ENCODE measurements at places on chromosomes 7 and 10.

- no peak for DNase-seq
These were observed 16.9 kb downstream of the TFEC start for GRCh38 chr7:116013675-116014074.

DNA sequence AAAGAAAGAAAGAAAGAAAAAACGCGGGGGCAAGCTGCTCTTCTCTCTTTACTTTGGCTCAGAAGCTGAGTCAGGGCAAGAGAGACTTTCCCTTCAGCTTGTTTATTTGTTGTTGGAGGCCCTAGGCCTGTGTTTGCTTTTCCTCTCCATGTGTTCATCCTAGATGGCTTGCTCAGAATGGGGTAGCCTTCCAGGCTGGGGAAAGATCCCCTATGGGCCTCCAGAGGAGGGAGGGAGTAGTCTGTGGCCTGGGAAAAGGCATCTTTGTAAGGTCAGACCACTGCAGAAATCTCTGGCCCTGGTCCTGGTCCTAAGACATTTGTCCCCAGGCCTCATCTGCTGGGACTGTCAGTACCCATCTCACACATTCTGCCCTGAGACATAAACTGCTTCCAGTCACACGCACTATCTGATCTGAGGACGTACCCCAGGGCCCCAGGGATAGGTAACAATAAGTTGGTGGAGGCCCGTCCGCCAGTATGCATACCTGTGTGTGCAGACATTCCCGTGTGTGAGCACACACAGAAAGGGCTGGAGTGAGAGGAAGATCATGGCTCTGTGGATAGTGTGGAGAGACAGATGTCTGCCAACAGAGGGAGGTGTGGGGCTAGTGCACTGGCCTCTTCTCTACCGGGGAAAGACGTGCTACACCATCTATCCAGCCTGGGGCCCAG lies 4.9 kb upstream of the SCD start:
- peak; percentile 77 for DNase-seq

DNA sequence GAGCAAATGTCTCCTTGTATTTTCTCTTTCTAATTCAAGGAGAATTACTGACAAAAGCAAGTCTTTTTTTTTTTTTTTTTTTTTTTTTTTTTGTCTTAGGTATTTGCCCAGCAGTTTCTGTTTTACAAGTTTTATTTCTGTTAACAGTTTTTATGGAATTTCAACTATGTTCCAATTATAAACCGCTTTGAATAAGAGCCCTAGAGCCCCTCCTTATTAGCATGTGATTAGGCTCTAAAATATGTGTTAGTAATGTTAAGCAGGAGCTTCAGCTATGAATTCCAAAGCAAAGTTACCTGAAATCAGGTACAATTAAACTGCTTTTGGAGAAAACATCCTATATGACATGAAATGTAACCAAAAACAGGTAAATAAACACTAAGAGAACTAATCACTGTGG lies 997.0 kb upstream of the POT1 start:
- no peak for DNase-seq

GRCh38 chr7:3238525-3239210 lies 62.4 kb upstream of the SDK1 start:
- DNase-seq: no peak

GRCh38 chr7:24422441-24423010 lies 138.5 kb downstream of the NPY start:
- DNase-seq: no peak

DNA sequence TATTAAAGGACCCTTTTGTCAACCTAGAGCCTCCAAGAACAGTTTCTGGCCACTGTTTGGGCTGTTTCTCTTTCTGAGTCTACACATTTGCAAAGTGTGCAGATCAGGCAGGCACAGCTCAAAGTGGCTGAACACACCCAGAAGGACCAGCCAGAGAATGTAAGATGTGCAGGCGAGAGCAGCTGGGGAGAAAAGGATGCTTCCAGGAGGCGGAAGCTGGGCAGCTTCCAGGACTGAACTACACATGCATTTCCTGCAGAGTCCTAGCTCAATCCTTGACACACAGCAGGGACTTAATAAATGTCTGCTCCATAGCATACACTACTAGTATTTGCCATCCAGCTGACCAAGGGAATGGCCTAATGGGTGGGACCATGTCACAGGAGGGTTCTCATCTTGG lies 70.9 kb downstream of the CTBP2 start:
- no peak for DNase-seq

GRCh38 chr10:92517034-92517655 lies 56.7 kb downstream of the IDE start:
- DNase-seq: peak; percentile 91

GRCh38 chr10:79320316-79320715 lies 27.0 kb upstream of the PPIF start:
- DNase-seq: no peak

GRCh38 chr7:20330928-20331909 lies 519 bp downstream of the ITGB8 start:
- DNase-seq: peak; percentile 75

DNA sequence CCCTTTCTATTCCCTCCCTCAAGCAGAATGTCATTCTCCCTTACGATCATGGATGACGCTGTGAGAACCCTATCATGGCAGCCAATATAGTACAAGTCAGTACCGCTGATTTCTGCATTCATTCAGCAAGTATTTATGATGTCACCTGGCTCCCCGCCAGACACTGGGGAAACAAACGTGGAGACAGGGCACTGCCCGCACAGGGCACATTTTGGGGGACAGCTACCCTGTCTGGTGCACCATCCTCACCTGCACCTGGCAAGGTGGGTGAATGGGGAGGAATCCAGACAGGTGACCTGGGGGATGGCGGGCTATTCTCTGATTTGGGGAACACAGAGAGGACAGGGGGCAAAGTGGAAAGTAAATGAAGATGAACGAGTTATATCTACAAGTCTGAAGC lies 28.4 kb downstream of the MKI67 start:
- no peak for DNase-seq

DNA sequence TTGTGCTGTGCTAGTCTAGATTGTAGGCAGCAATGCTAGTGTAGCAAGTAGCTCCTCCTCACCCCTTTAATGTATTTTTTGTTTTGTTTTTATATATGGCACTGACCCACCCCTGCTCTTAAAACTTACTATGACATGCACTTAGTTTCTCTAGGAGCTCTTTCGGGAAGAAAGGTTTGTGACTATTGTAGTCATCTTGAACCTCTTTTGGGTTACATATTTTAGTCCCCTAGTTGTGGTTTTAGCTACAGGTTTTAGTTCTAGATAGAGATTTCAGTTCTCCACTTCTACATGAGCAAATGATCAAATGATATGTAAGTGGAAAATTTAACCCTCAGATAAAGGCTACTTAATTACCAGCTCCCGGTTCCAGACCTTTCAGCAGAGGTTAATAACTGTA lies 14.9 kb downstream of the MINPP1 start:
- no peak for DNase-seq

DNA sequence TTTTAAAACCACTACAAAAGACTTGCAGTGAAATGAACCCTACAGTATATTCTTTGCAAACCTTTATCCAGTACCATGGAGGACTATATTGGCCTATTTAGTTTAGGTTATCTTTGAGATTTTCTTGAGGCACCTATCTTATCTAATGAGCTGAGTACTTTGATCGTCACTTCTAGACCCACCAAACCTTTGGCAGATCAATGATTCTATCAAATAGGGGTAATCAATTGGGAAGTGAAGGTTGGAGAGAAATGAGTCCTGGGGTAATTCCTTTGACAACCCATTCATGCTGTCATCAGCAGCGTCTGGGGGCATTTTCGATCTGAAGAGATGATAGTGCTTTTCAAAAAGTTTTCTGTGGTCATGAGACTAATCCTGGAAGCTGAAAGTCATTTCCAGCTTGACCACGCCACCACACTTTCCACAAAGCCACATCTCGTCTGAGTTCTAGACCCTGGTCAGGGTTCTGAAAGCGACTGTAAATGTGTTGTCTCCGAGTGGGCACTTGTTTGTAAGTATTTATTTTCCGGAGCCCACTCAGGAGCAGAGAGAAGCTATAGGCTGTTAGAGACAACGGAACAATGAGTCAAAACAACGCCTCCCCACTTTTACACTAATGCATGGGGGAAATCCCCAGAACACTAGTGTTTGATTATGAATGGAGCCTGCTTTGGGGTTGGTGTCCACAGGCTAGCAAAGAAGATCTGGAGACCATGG lies 4.8 kb downstream of the EGR2 start:
- DNase-seq: no peak

DNA sequence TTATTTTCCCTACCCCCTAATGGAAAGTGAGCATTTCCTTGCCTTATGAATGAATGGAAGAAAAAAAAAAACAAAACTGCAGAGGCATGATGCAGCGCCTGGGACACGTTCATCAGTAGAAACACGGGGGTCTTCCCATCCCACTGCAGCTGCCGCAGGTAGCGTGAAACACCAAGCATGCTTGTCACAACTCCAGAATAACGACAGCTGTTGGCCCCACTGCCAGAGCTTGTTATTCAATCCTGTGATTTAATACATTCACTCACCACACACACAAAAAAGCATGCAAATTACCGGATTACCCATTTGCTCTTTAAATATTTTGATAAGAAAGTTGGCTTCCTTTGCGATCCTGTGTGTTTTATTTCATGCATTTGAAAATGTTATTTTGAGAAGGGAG lies 48.4 kb upstream of the GNA12 start:
- no peak for DNase-seq

GRCh38 chr10:53045315-53045714 lies 272.7 kb upstream of the MBL2 start:
- DNase-seq: no peak

DNA sequence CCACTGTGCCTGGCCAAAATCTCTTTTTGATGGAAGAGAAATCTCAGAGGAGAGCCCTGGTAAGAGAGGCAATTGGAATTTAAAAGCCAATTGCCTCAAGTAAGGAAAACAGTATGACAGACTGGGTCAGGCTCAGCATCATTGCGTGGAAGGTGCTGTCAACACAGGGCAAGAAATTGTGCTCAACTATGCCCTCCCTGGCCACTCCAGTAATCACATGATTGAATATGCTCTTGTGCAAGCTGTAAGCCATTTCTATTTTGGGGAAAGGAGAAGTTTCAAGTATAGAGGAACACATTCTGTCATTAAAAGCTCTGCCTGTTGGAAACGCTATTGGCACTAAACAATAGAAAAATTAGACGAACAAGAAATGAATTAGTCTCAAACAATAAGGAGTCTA lies 1127.7 kb downstream of the REEP3 start:
- peak; percentile 43 for DNase-seq

DNA sequence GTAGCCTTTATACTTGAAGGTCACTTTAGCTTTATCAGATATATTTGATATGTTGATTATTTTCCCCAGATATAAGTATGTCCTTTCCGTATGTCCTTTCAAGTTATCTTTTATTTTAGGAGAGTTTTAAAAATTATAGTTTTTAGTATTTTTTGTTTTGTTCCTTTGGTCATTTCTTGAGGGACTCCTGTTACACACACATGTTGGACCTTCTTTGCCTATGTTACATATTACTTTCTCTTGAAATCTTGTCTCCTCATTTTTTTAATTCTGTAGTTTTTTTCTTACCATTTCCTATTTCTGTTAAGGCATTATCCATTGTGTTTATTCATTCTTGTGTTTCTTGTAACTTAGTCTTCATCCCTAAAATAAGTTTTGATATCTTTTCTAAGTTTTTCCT lies 23.9 kb downstream of the GLCCI1 start:
- DNase-seq: no peak

DNA sequence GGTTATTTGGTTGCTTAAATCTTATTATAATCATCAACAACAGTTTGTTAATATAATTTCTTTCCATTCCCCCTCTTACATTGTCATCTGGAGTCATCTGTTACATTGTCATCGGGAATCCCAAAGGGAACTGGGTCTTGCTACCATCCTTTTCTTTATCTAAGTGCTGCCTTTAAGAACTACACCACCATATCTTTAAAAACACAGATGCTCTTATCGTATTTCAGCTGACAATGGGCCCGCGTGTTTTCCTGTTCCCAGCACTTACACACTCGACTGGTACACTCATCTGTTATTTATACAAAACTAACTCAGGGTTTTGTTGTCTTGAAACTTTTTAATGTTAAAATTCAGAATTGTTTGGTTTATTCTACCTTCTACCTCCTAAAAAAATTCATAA lies 256.2 kb upstream of the MGMT start:
- no peak for DNase-seq

- no peak for DNase-seq
These were observed 25.6 kb downstream of the CFAP69 start for GRCh38 chr7:90270431-90271178.

- DNase-seq: peak; percentile 64
These were observed 48.8 kb upstream of the SLC35B4 start for GRCh38 chr7:134365341-134366054.

DNA sequence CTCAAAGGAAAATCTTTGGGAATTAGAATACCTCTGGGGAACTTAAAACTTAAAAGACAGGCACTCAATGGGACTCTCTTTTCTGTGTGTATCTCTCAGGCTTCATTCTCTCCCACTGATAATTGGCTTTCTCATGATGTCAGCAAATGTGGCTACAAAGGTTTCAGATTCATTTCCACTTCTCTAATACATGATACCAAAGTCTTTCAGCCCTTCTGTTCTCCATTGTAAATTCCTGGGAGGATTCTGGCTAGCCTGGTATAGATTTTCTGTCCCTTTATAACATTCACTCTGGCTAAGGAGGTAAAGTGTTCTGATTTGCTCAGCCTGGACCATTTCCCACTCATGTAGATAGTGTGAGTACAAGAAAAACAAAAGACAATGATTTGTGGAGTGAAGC lies 606.2 kb downstream of the PCDH15 start:
- no peak for DNase-seq

GRCh38 chr7:32660936-32661335 lies 165.6 kb downstream of the AVL9 start:
- no peak for DNase-seq

Data from HT-29 (cell line).